ENCODE measurements at places on chromosomes 2 and 18.
A peak's percentile ranks its signal among the peaks of the same experiment; 100 is the strongest.

- DNase-seq, result no peak
Observed at GRCh38 chr2:220783671-220784070, 788.4 kb downstream of the EPHA4 start.

- no peak for DNase-seq
Observed at GRCh38 chr2:4964001-4964540, 728.1 kb upstream of the SOX11 start.

- DNase-seq, result no peak
Observed at GRCh38 chr2:173077506-173078177, 2.0 kb downstream of the MAP3K20 start.

DNA sequence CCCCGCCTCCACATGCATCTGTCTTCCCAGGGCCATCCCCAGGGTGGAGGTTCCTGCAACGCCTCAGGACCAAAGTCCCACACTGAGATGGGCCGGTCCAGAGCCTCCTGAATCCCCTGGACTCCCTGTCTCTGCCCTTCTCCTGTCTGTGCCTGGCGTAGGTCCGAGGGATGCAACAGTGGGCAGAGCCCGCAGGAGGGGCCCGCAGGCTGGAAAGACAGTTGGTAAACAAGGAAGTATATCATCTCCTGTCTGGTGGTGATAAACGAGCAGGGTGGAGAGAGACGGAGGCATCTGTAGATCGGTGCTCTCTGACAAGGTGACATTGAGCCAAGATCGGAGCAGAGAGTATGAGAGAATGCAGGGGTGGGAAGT, 72.6 kb upstream of the RAB6C start:
- DNase-seq, result no peak

DNA sequence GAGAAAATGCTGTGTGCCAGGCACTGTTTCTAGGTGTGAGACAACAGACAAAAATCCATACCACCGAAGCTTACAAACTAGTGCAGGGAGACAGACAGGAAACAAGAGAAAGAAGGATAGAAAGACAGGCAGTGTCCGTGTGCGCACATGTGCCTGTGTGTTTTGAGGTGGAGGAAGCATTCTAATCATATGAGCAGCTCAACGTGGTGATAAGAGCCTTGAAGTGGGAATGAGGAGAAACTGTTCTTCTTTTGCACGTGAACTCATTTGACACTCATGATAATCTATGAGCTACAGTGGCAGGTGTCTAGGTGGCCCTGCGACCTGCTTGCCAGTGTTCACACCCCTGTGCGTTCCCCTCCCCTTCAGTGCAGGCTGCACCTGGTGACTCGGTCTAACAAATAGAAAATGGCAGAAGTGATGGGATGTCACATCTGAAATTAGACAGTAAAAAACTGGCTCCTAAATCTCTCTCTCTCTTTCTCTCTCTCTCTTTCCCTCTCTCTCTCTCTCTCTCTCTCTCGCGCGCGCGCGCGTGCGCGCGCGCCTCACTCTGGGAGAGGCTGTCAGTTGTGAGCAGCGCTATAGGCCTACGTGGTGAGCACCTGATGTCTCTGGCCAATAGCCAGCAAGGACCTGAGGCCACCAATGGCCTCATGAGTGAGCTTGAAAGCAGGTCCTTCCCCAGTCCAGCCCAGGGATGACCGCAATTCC, 74.8 kb downstream of the EN1 start:
- no peak for DNase-seq

GRCh38 chr18:49510393-49511115, 23.5 kb upstream of the C18orf32 start:
- DNase-seq, result peak; percentile 25

DNA sequence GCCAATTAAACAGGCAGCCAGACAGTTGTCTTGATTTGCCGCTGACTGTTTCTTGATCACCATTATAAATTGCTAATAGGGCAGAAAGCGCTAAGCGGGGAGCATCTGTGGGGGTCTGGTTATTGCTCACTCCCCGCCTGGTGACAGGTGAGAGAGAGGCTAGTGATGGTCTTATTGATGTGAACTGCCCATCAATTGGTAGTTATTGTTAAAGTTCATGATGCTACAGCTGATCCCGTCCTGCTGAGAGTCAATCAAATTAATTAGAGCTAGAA, 148.5 kb downstream of the LNPK start:
- DNase-seq, result no peak

DNA sequence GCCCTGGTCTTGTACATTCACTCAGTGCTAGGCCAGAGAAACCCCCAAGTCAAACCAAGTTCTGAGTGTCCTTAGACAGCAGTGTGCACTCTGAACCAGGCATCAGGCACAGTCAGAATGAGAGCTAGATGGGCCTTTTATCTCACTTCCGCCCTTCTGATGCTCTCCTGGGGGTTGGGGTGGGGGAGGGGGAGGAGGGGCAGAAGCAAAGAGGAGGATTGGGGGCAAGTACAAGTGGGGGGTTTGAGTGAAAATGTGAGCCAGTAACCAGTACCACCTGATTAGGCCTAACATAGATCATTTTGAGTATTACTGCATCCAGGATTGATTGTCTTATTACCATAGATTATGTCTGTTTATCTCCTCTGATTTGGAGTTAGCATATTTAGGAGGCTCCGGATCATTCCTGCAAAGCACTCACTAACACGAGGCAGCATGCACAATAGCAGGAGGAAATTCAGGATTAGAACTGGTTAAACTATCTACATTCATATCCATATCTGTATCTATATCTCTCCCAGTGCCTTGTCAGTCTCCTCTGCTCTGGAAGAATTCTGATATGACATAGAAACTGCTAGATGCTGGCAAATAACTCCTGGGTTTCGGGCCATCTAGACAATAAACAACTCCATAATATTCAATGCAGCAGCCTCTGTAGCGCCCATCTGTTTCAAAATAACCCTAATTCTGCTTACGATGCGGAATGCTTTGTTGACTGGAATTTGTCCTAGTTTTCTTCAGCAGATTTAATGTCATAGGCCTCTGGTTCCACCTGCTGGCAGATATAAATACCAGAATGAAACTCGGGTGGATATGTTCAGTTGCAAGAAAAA, 149.1 kb downstream of the RHBDD1 start:
- no peak for DNase-seq

GRCh38 chr18:31244771-31245394, 73.1 kb upstream of the DSG1 start:
- no peak for DNase-seq

GRCh38 chr18:69580107-69580506, 179.4 kb downstream of the DOK6 start:
- DNase-seq, result no peak

GRCh38 chr18:13184396-13184795, 34.2 kb upstream of the LDLRAD4 start:
- no peak for DNase-seq

- DNase-seq, result no peak
Observed at GRCh38 chr2:39875914-39876267, 96.8 kb upstream of the THUMPD2 start.

GRCh38 chr18:21682371-21683051, 22.1 kb downstream of the ABHD3 start:
- DNase-seq, result no peak

GRCh38 chr18:40911582-40912254, 1043.3 kb upstream of the PIK3C3 start:
- DNase-seq, result no peak

- DNase-seq, result no peak
Observed at GRCh38 chr2:151650456-151650855, 83.8 kb downstream of the NEB start.

GRCh38 chr2:24245986-24246776, 71.3 kb downstream of the FAM228A start:
- DNase-seq, result no peak

GRCh38 chr2:160680974-160681373, 187.4 kb upstream of the RBMS1 start:
- DNase-seq, result no peak

GRCh38 chr18:35114305-35114704, 73.1 kb downstream of the MAPRE2 start:
- no peak for DNase-seq

DNA sequence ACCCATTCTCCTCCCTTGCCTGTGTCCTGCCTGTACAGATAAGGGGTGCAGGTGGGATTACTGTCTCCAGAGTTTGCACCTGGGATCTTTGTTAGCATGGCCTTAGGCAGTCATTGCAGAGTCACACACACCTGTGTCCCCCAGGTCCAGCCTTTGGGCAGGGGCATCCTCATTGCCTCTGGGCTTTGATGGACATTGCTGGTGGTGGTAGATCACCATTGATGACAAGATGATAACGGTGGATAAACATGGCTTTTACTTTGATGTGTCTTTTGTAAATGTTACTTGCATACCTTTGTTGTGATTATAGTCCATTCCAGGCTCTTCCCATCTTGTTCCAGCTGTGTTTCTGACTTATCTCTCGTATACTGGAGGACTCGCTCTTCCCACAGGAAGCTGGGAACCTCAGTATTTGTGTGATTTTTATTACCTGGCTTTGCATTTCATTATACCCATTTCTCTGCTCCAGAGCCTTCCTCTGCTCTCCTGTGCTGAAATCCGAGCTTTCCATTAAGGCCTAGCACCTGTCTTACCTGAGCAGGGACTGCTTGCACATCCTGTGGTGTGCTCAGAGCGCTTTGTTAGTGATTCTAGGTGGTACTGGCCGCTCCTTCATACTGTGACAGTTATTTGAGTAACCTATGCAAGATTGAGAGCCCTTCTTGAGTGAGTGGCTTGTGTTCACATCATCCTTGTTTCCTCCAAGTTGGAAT, 79.2 kb downstream of the PTPRM start:
- no peak for DNase-seq

GRCh38 chr2:50347358-50348044, 684.4 kb downstream of the NRXN1 start:
- DNase-seq, result no peak

GRCh38 chr2:39144416-39144815, 23.6 kb upstream of the SOS1 start:
- DNase-seq, result no peak

GRCh38 chr2:176385219-176385759, 116.0 kb downstream of the MTX2 start:
- no peak for DNase-seq

- DNase-seq, result no peak
Observed at GRCh38 chr2:225842939-225843338, 443.4 kb downstream of the NYAP2 start.

DNA sequence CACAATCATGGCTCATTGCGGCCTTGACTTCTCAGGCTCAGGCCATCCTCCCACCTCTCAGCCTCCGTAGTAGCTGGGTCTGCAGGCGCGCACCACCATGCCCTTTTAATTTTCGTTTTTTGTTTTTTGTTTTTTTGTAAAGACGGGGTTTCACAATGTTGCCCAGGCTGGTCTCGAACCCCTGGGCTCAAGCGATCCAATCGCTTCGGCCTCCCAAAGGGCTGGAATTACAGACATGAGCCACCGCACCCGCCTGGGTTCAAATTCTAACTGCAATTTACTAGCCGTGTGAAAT, 12.3 kb upstream of the DCTN1 start:
- no peak for DNase-seq

DNA sequence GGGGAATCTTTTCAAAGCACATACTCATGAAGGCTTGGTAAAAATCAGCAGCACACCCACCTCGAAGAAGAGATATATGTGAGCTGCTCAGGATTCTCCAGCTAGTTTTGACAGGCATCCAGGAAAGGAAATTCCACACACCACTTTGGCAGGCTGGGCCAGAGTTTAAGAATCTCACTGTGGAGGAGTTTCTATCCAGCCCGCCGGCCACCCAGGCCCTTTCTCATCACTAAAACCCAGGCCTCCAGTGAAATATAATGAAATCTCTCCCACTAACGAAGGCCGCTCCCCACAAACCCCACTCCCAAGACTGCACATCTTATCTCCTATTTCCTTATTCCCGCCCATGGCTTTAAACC, 202.0 kb downstream of the GLI2 start:
- DNase-seq, result no peak

DNA sequence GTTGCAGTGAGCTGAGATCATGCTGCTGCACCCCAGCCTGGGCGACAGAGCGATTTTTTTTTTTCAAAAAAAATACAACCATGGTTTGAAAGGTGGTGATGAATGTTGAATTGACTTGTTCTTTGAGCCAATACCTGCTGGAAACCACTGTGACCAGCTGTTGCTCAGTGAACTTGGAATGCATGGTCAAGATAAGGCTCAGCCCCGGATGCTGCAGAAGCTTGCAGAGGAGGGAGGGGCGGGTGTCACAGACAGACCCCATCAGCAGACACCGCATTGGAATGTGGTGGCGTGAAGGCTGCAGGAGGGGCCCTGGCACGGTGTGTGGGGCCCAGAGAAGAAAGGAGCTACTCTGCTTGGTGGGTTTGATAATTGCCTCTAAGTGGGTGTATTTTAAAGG, 91.6 kb downstream of the ITGB1BP1 start:
- DNase-seq, result no peak

DNA sequence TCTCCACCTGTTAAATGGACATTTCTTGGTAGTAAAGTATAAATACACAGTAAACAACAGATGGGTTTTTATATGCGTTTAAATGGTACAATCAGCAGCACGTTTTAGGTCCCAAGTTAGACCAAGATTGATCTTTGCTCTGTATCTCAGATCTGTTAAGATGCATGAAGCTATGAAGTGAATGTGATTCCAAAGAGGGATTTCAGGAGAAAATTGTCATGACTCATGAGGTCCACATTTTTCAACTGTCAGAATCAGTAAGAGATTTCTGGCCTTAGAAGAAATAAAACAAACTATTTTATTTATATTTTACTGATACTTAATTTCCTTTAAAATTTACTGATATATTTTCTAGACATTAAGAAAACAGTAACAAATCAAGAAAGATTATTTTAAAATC, 142.7 kb downstream of the EML6 start:
- no peak for DNase-seq

GRCh38 chr2:72984172-72984671, 66.9 kb downstream of the EMX1 start:
- DNase-seq, result no peak

DNA sequence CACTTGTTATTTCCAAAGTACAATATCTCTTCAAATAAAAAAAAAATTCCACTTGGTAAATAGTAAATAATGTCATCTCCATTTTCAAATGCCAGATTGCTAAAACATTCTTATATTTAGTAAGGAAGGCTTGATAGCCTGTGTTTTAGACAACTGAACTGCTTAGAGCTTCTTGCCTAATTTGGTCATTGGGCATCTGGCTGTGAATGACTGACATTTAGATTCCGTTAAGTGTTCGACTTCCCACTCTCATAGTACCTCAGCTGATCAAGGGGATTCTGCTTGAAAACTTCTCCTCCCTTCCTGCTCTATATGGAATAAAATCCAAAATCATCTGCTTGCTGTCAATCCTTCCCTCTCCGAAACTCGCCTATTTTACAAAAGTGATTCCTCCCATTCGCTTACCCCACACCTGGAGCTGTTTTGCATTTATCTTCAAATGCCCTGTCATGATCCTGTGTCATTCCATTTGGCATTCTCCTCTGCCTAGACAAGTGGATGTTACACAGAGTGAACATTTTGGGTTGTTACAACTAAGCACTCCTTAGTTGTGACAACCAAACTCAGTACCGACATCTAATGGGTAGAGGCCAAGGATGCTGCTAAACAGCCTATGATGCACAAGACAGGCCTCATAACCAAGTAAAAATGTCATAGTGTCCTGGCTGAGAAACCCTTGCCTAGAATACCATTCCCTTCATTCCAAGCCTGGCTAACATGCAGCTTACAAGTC, 181.0 kb downstream of the CDH2 start:
- DNase-seq, result no peak

Data from stimulated activated CD4-positive, alpha-beta T cell treated with anti-CD3 and anti-CD28 coated beads, Interleukin-1b, Interleukin-23, amount 100 ng/mL, for 24 hours (primary cell).